NB4 (cell line): ENCODE measurements at places on chromosomes 13 and 19.

DNA sequence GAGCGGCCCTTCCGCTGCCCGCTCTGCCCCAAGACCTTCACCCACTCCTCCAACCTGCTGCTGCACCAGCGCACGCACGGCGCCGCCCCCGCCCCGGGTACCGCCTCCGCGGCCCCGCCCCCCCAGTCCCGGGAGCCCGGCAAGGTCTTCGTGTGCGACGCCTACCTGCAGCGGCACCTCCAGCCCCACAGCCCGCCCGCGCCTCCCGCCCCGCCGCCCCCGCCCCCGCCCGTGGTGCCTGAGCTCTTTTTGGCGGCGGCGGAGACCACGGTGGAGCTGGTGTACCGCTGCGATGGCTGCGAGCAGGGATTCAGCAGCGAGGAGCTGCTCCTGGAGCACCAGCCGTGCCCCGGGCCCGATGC lies 3.2 kb upstream of the NAT14 start:
- DNase-seq = no peak

- DNase-seq = no peak
Observed at GRCh38 chr19:19226663-19227062, 14.9 kb downstream of the NCAN start.

DNA sequence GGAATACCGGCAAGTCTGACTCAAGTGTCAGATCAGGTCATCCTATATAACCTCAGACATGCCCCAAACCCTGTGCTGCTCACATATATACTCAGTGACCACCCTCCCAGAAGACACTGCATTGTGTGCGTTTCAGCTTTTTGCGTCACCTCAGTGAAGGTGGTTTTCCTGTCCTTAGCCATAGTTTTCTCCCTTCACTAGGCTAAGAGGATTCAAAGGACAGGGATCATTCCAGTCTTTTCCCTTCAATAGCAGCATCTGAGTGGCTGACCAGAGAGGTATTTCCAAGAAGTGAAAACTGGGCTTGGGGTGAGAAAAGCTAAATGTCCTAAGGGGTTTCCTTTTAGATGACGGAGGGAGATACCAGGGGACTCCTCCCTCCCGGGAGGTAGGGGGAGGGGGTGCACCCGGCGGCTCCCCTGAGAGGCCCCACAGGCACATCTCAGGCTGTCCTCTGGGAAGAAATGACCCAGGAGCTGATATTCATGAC lies 12.7 kb upstream of the OR10H1 start:
- DNase-seq = no peak

DNA sequence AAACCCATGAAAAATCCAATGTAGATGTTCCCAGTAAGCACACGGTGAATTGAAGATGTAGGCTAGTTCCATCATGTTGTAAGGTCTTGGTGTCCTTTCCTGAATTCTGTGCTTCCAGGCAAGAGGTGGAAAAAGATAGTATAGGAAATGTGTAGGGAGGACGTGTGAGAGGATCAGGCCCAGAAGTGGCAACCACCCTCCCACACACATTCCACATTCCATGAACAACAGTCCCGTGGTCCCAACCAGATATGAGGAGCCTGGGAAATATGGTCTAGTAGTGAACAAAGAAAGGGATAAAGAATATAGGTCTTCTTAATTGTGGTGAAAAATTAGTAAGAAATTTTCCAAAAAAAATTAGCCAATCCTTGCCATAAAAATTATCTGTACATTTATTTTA lies 1254.2 kb upstream of the SLC10A2 start:
- DNase-seq = no peak

GRCh38 chr19:37966662-37967231 lies 59.7 kb downstream of the SIPA1L3 start:
- DNase-seq = no peak

GRCh38 chr13:65093357-65093756 lies 2136.8 kb downstream of the PCDH9 start:
- DNase-seq = no peak

DNA sequence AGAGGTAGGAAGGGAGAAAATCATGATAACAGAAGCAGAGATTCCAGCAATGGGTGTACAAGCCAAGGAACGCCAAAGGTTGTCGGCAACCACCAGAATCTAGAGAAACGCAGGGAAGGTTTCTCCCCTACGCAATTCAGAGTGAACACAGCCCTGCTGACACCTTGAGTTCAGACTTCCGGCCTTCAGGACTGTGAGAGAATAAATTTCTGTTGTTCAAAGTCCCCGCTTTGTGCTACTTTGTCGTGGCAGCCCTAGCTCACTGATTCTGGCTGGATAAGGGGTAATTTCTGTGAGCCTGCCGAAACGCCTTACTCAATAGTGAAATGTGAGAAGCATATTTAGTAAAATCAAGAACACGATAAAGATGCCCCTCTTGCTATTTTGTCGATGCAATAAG lies 5.3 kb upstream of the CLEC4G start:
- DNase-seq = no peak

DNA sequence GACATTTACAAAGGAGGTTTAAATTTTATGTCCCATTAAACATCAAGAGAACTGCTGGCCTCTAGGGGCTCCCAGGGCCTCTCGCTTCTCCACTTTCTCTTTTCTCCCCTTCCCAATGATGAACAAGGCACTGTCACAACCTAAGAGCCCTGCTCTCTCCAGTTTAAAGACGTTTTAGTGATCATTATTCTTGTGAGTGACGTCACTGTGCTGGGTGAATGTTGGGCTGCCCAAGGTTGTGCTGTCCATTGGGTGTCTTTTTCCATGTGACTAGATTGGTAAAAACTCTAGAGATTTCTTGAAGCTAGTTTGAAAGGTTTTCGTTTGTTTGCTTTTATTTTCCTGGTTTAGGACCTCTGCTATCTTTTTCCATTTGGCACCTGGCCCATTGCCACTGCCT lies 602.6 kb downstream of the PCDH9 start:
- no peak for DNase-seq
